ENCODE measurements at places on chromosomes 4 and X. TPM values are rescaled to one million over a fixed set of nuclear protein-coding genes. Genes with fewer than 3 reads are reported as not detected.

DNA sequence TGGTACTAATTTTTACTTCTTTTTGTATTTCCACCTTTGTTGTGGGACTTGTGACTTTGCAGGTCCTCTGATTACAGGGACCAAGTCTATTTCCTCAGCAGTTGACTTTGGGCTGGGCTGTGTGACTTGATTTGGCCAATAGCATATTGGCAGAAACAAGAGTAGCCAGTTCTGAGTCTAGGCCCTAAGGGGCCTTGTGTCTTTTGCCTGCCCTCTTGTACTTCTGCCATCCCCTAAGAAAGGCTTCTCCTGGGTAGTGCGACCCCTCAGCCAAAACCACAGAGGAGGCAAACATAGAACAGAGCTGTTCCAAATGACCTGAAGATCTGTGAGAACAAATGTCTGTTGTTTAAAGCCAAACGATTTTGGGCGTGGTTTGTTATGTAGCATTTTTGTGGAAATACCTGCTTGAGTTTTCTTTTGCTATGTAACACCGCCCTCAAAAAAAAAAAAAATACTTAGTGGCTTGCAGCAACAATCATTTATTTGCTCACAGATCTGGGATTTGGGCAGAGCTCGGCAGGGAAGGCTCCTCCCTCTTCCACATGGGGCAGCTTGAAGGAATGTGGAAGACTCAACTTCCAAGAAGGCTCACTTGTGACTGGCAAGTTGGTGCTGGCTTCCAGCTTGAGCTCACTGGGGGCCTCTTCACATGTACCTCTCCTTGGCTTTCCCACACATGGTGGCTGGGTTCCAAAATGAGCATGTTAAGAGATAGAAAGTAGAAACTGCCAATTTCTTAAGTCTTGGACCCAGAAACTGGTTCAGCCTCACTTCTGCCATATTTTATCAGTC is 423.0 kb upstream of the CNKSR2 start:
- H3K36me3 ChIP-seq = no peaks in the 10 kb centered on the region
- DNase-seq = no peak
- no peak overlapping the region for H3K4me3 ChIP-seq
- H3K4me1 ChIP-seq = no peaks in the 10 kb centered on the region
- H3K27me3 ChIP-seq = no peaks in the 10 kb centered on the region

GRCh38 chr4:48681856-48682255 is 98.2 kb downstream of the FRYL start:
- no peaks in the 10 kb centered on the region for H3K27me3 ChIP-seq
- H3K36me3 ChIP-seq = no peaks in the 10 kb centered on the region
- no peak overlapping the region for H3K4me3 ChIP-seq
- H3K27ac ChIP-seq = no peak overlapping the region

The ATP7A gene
- 14.2 TPM for total RNA-seq

The NDUFB11 gene
- 53.8 TPM for total RNA-seq

The SERPINA7 gene
- not detected for total RNA-seq

DNA sequence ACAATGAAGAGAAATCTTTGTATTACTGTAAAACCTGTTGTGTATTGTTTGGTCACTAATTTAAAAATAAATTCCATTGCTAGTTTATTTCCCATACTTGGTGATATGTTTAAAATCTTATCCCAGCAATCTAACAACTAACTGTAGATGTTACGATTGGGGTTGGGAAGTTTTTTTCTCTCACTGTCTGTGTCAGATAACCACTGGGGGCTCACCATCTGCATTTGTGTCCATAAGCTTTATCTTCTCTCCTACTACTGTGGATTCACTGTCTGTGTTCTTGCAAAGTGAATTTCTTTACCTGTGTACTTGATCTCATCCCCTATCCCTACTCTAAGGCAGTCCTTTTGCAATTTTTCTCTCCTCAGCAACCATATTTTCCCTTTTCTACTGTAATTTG is 81.3 kb downstream of the STIM2 start:
- H3K4me3 ChIP-seq = no peak overlapping the region
- DNase-seq = no peak
- H3K4me1 ChIP-seq = peaks cover 32% of the 10 kb centered on the region
- H3K27me3 ChIP-seq = no peaks in the 10 kb centered on the region
- H3K27ac ChIP-seq = no peak overlapping the region

The SMARCAD1 gene
- 34.9 TPM for total RNA-seq

DNA sequence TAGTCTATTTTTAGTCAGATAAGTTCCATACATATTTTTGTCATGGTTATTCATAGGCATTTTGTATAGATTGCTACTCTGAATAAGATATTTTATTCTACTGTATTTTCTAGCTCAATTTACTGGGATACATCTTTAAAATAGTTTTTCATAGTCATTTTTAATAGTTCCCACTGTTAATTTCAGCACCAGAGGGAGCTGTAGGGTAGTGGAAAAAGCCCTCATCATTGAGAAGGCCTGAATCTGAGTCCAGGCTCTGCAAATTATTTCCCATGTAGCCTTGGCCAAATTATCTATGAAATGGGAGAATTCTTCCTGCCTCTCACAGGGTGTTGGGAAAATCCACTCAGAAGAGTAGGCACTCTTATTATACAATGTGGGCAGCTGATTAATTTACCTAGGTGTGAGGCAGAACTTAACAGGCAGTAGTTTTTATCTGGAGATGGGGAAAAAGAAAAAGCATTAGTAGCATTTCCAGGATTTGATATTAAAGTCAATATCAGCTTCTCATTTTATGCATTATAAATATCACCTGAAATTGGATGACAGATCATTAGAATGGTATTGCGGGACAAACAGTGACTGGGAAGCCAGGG is 102.9 kb upstream of the PAQR3 start:
- no peaks in the 10 kb centered on the region for H3K27me3 ChIP-seq
- H3K4me3 ChIP-seq = no peak overlapping the region
- no peaks in the 10 kb centered on the region for H3K4me1 ChIP-seq
- H3K36me3 ChIP-seq = no peaks in the 10 kb centered on the region

- H3K36me3 ChIP-seq = no peaks in the 10 kb centered on the region
- H3K27me3 ChIP-seq = no peaks in the 10 kb centered on the region
- DNase-seq = no peak
- no peaks in the 10 kb centered on the region for H3K4me1 ChIP-seq
- H3K27ac ChIP-seq = no peak overlapping the region
Observed at GRCh38 chr4:28702571-28702970, 1841.9 kb downstream of the STIM2 start.

GRCh38 chr4:147648656-147649055 is 31.5 kb downstream of the TMEM184C start:
- DNase-seq = no peak
- H3K36me3 ChIP-seq = peaks cover 30% of the 10 kb centered on the region
- no peaks in the 10 kb centered on the region for H3K4me1 ChIP-seq
- H3K27ac ChIP-seq = no peak overlapping the region
- H3K27me3 ChIP-seq = no peaks in the 10 kb centered on the region
- H3K4me3 ChIP-seq = no peak overlapping the region

The CCDC149 gene
- total RNA-seq = 15.3 TPM

The IQCM gene
- not detected for total RNA-seq

DNA sequence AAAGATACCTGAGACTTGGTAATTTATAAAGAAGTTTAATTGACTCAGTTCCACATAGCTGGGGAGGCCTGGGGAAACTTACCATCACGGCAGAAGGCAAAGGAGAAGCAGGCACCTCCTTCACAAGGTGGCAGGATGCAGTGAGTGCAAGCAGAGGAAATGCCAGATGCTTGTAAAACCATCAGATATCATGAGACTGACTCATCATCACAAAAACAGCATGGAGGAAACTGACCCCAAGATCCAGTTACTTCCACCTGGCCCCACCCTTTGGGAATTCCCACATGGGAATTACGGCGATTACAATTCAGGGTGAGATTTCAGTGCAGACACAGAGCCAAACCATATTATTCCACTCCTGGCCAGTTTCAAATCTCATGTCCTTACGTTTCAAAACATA is 514.7 kb upstream of the SPANXN1 start:
- no peaks in the 10 kb centered on the region for H3K4me1 ChIP-seq
- no peak for DNase-seq
- no peaks in the 10 kb centered on the region for H3K27me3 ChIP-seq
- no peak overlapping the region for H3K4me3 ChIP-seq
- no peak overlapping the region for H3K27ac ChIP-seq

- no peaks in the 10 kb centered on the region for H3K4me1 ChIP-seq
- no peak for DNase-seq
- no peak overlapping the region for H3K4me3 ChIP-seq
- no peaks in the 10 kb centered on the region for H3K27me3 ChIP-seq
- no peak overlapping the region for H3K27ac ChIP-seq
Observed at GRCh38 chr4:138055890-138056289, 186.3 kb downstream of the SLC7A11 start.

All from spleen (tissue), 13 donors.